ENCODE measurements at places on chromosomes 1 and 21. TPM values are rescaled to one million over a fixed set of nuclear protein-coding genes. Genes with fewer than 3 reads are reported as not detected.

BRINP3 gene
- 2.3 TPM for total RNA-seq

KRTAP8-1 gene
- total RNA-seq: not detected

LAMC2 gene
- total RNA-seq: 2.0 TPM

PGBD5 gene
- total RNA-seq: not detected

EXO1 gene
- total RNA-seq: 1.2 TPM

RPE65 gene
- total RNA-seq: not detected

LRRC3 gene
- total RNA-seq: 0.45 TPM

PTPRC gene
- total RNA-seq: not detected

FCN3 gene
- not detected for total RNA-seq

ZSCAN20 gene
- 6.2 TPM for total RNA-seq

PCSK9 gene
- total RNA-seq: 2.5 TPM

TDRD10 gene
- total RNA-seq: not detected

FAM3B gene
- total RNA-seq: not detected

RPTN gene
- total RNA-seq: not detected

C1QA gene
- total RNA-seq: not detected

EBNA1BP2 gene
- 59.4 TPM for total RNA-seq

MATN1 gene
- total RNA-seq: 0.25 TPM

RGS5 gene
- total RNA-seq: 6.4 TPM

LRIG2 gene
- total RNA-seq: 17.5 TPM

OR6F1 gene
- total RNA-seq: not detected

ARHGEF10L gene
- total RNA-seq: 23.9 TPM

OR2T11 gene
- total RNA-seq: not detected

LRRC53 gene
- not detected for total RNA-seq

Measured in fibroblast of the aortic adventitia (primary cell).